ENCODE measurements at places on chromosomes 6 and 20. TPM values are rescaled to one million over a fixed set of nuclear protein-coding genes. Genes with fewer than 3 reads are reported as not detected.

Gene GSTA2
- total RNA-seq = not detected

Gene VNN1
- total RNA-seq = 4.2 TPM

Gene MUC22
- not detected for total RNA-seq

Gene ZNF831
- total RNA-seq = not detected

Gene HNF4A
- total RNA-seq = not detected

Measured in LHCN-M2 (cell line).